ENCODE measurements at places on chromosomes 2 and 18. TPM values are rescaled to one million over a fixed set of nuclear protein-coding genes. Genes with fewer than 3 reads are reported as not detected.

GRCh38 chr2:58598171-58598570 lies 357.0 kb upstream of the FANCL start:
- H3K36me3 ChIP-seq, result no peaks in the 10 kb centered on the region
- no peaks in the 10 kb centered on the region for H3K4me1 ChIP-seq
- no peak for DNase-seq
- no peak overlapping the region for H3K4me3 ChIP-seq
- no peaks in the 10 kb centered on the region for H3K27me3 ChIP-seq

DNA sequence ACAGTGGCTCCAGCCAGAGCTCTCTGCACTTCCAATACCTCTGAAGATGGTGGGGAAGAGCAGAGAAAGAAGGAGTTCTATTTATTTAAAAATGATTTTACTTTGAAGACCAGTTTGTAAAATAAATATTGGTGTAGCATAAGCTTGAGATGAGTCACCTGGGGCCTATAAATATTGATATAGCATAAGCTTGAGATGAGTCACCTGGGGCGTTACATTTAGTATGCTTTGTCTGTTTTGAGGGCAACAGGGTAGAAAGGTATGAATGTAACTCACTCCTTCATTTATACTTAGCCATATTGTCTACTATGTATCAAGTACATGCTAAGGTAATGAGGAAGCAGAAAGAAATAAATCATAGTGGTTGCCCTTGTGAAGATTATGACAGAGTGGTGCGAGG lies 7.7 kb upstream of the SULT1C4 start:
- no peaks in the 10 kb centered on the region for H3K4me1 ChIP-seq
- no peaks in the 10 kb centered on the region for H3K27me3 ChIP-seq
- no peak for DNase-seq
- H3K4me3 ChIP-seq, result no peak overlapping the region

GRCh38 chr18:9421901-9422327 lies 53.4 kb upstream of the RALBP1 start:
- peak; percentile 2 for DNase-seq
- H3K27me3 ChIP-seq, result no peaks in the 10 kb centered on the region
- H3K4me1 ChIP-seq, result peaks cover 13% of the 10 kb centered on the region
- no peak overlapping the region for H3K27ac ChIP-seq
- H3K36me3 ChIP-seq, result no peaks in the 10 kb centered on the region

GRCh38 chr18:55246278-55246677 lies 287.0 kb upstream of the CCDC68 start:
- H3K27me3 ChIP-seq, result no peaks in the 10 kb centered on the region
- H3K27ac ChIP-seq, result no peak overlapping the region
- peaks cover 49% of the 10 kb centered on the region for H3K4me1 ChIP-seq
- H3K4me3 ChIP-seq, result no peak overlapping the region

GRCh38 chr2:98505971-98506664 lies 61.5 kb downstream of the INPP4A start:
- H3K27ac ChIP-seq, result peak overlapping the region; percentile 70
- H3K36me3 ChIP-seq, result no peaks in the 10 kb centered on the region
- H3K4me3 ChIP-seq, result no peak overlapping the region
- peaks cover 73% of the 10 kb centered on the region for H3K4me1 ChIP-seq
- no peaks in the 10 kb centered on the region for H3K27me3 ChIP-seq
- DNase-seq, result peak; percentile 30

The UGT1A10 gene
- not detected for total RNA-seq

The SKOR2 gene
- not detected for total RNA-seq

The RALBP1 gene
- total RNA-seq, result 84.7 TPM

GRCh38 chr2:68391099-68391498 lies 26.0 kb downstream of the PLEK start:
- no peak for DNase-seq
- H3K4me3 ChIP-seq, result no peak overlapping the region
- H3K27me3 ChIP-seq, result no peaks in the 10 kb centered on the region
- no peaks in the 10 kb centered on the region for H3K4me1 ChIP-seq
- no peak overlapping the region for H3K27ac ChIP-seq
- no peaks in the 10 kb centered on the region for H3K36me3 ChIP-seq

The LRRC30 gene
- not detected for total RNA-seq

GRCh38 chr2:119062652-119063051 lies 95.9 kb downstream of the C1QL2 start:
- H3K27ac ChIP-seq, result no peak overlapping the region
- no peaks in the 10 kb centered on the region for H3K27me3 ChIP-seq
- H3K4me3 ChIP-seq, result no peak overlapping the region
- no peaks in the 10 kb centered on the region for H3K36me3 ChIP-seq

GRCh38 chr2:180990337-180990736 lies 9.9 kb downstream of the UBE2E3 start:
- no peaks in the 10 kb centered on the region for H3K27me3 ChIP-seq
- no peaks in the 10 kb centered on the region for H3K4me1 ChIP-seq
- H3K27ac ChIP-seq, result no peak overlapping the region
- no peak overlapping the region for H3K4me3 ChIP-seq

- no peaks in the 10 kb centered on the region for H3K36me3 ChIP-seq
- no peak overlapping the region for H3K27ac ChIP-seq
- DNase-seq, result no peak
- H3K4me3 ChIP-seq, result no peak overlapping the region
- no peaks in the 10 kb centered on the region for H3K27me3 ChIP-seq
Observed at GRCh38 chr2:133600266-133600928, 32.1 kb upstream of the NCKAP5 start.

- DNase-seq, result peak; percentile 39
- no peak overlapping the region for H3K4me3 ChIP-seq
- H3K4me1 ChIP-seq, result no peaks in the 10 kb centered on the region
Observed at GRCh38 chr2:240796543-240797499, 23.2 kb downstream of the KIF1A start.

DNA sequence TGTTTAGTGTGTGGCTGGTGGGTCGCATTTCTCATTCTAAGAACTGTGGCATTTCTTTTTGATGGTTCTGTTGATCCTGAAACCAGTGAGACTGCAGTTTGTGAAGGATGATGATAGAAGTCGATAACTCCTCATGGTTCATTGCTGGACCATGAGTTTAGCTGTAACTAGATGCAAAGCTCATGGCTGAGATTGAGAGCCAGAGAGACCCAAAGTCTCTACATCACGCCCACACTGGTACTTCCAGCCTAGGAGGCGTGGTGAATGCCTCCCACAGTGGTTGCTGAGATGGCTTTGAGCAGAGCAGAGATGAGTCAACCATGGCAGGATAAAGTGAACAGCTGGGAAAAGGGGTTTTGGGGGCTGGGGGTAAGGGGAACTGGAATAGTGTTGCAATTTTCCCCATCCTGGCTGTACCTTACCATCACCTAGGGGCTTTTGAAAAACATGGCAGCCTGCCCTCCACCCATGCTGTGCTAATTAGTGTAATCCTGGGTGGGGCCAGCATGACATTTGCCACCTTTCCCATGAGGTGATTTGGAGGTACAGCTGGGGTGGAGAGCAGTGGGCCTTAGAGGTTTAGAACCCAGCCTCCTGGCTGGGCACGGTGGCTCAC lies 24.1 kb downstream of the INPP4A start:
- H3K4me3 ChIP-seq, result no peak overlapping the region
- H3K36me3 ChIP-seq, result no peaks in the 10 kb centered on the region
- peak; percentile 46 for DNase-seq
- H3K27me3 ChIP-seq, result no peaks in the 10 kb centered on the region
- H3K4me1 ChIP-seq, result peaks cover 59% of the 10 kb centered on the region
- no peak overlapping the region for H3K27ac ChIP-seq

- DNase-seq, result peak; percentile 61
- no peaks in the 10 kb centered on the region for H3K36me3 ChIP-seq
- no peak overlapping the region for H3K4me3 ChIP-seq
- no peaks in the 10 kb centered on the region for H3K27me3 ChIP-seq
- H3K27ac ChIP-seq, result no peak overlapping the region
Observed at GRCh38 chr2:238108423-238109183, 8.5 kb downstream of the ESPNL start.

- DNase-seq, result no peak
- no peaks in the 10 kb centered on the region for H3K36me3 ChIP-seq
Observed at GRCh38 chr2:221343524-221343923, 228.6 kb downstream of the EPHA4 start.

- no peaks in the 10 kb centered on the region for H3K36me3 ChIP-seq
- no peak overlapping the region for H3K4me3 ChIP-seq
- no peaks in the 10 kb centered on the region for H3K4me1 ChIP-seq
- no peak overlapping the region for H3K27ac ChIP-seq
- DNase-seq, result no peak
Observed at GRCh38 chr2:203659331-203660049, 46.9 kb upstream of the CD28 start.

DNA sequence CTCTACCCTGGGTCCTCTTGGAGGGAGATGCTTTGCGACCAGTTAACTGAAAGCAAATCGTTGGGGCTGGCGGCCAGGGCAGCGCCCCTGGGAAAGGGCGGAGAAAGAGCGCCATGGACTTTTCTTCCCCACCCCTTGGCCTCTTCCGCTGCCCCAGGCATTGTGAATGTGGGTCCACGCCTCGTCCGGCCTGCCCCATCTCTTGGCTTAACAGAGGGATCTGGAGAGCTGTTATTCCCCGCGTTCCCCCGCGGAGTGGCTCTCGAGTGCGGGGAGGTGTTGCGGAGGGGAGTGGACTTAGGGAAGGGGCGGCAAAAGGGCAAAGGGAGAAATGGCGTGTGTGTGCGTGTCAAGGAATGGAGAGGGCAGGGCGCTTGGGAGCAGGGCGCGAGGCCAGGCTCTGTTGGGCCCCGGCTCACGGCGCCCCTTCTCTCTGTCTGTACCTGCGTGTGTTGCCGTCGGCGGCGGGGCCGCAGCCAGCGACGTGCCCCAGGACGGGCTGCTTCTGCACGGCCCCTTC lies 6.6 kb downstream of the EMX1 start:
- H3K4me1 ChIP-seq, result peaks cover 3% of the 10 kb centered on the region
- H3K36me3 ChIP-seq, result no peaks in the 10 kb centered on the region
- peak; percentile 52 for DNase-seq
- no peak overlapping the region for H3K4me3 ChIP-seq
- peaks cover 67% of the 10 kb centered on the region for H3K27me3 ChIP-seq
- H3K27ac ChIP-seq, result no peak overlapping the region

DNA sequence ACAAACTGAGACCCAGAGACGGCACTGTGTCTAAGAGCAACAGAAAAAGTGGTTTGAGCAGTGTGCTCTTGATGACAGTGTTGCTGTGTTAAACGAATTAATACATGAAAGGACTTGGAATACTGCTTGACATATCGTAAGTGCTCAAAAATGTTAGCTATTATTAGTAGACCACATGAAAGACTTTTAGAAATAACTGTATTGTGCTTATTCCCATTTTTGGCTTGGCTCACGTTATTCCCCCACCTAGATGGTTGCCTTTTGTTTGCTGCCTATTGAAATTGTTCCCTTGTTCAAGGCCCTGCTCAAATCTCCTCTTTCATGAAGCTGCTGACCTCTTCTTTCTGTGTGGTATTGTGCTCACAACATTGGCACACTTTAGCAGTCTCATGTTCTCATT lies 27.8 kb upstream of the C2orf74 start:
- no peak overlapping the region for H3K4me3 ChIP-seq
- H3K4me1 ChIP-seq, result no peaks in the 10 kb centered on the region
- H3K36me3 ChIP-seq, result no peaks in the 10 kb centered on the region
- no peaks in the 10 kb centered on the region for H3K27me3 ChIP-seq
- H3K27ac ChIP-seq, result no peak overlapping the region

GRCh38 chr2:202817771-202818170 lies 53.8 kb downstream of the ICA1L start:
- no peaks in the 10 kb centered on the region for H3K4me1 ChIP-seq
- no peaks in the 10 kb centered on the region for H3K27me3 ChIP-seq
- H3K27ac ChIP-seq, result no peak overlapping the region

The FAM228A gene
- 2.1 TPM for total RNA-seq

- H3K27ac ChIP-seq, result no peak overlapping the region
- H3K4me1 ChIP-seq, result peaks cover 17% of the 10 kb centered on the region
- no peak for DNase-seq
- H3K4me3 ChIP-seq, result no peak overlapping the region
- H3K27me3 ChIP-seq, result no peaks in the 10 kb centered on the region
- no peaks in the 10 kb centered on the region for H3K36me3 ChIP-seq
Observed at GRCh38 chr2:11411244-11411643, 54.7 kb downstream of the E2F6 start.

- H3K4me1 ChIP-seq, result peaks cover 7% of the 10 kb centered on the region
- H3K27ac ChIP-seq, result no peak overlapping the region
- no peak overlapping the region for H3K4me3 ChIP-seq
- no peak for DNase-seq
Observed at GRCh38 chr2:155842103-155842502, 490.4 kb downstream of the NR4A2 start.

DNA sequence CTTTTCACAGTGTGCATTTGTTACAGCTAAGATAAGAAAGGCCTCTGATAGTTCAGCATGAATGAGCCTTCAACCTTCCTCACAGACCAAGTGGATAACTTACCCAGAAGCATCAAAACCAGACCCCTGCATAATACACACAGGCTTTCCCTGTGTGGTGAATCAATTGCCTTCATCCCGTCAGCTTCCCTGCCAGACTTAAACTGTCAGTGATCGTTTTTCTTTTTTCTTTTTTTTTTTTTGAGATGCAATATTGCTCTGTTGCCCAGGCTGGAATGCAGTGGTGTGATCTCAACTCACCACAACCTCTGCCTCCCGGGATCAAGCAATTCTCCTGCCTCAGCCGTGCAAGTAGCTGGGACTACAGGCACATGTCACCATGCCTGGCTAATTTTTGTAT lies 20.5 kb upstream of the SLC35F5 start:
- H3K4me3 ChIP-seq, result no peak overlapping the region
- no peaks in the 10 kb centered on the region for H3K27me3 ChIP-seq
- no peaks in the 10 kb centered on the region for H3K36me3 ChIP-seq

The SNED1 gene
- 37.1 TPM for total RNA-seq

DNA sequence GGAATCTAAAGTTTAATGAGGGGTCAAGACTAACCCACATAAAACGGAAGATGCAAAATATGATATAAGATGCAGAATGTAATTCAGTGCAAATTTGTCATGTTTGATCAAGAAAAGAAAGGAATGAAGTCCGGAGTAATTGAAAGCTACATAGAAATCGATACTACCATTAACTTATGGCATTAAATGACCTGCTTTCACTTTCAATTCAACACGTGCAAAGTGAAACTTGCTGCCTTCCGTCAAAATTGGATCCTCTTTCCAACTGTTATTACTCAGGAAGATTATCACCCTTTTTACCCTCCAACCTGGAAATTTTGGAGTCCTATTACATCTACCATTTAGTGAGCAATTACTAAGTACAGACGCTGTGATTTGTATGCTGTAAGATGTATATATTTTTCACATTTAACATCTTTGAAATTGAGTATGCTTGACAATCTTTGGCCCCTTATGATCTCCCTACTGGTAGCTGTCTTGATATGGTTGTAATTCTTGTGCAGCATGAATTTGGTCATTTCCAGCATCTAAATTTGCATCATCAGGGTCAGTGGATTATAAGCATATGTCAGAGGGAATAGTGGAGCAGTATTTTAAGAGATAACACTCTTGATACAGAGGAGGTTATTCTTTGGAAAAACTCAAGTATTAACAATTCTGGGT lies 18.6 kb downstream of the UNC80 start:
- no peaks in the 10 kb centered on the region for H3K4me1 ChIP-seq
- no peaks in the 10 kb centered on the region for H3K36me3 ChIP-seq
- DNase-seq, result no peak
- no peak overlapping the region for H3K27ac ChIP-seq
- no peak overlapping the region for H3K4me3 ChIP-seq
- no peaks in the 10 kb centered on the region for H3K27me3 ChIP-seq

The CFAP65 gene
- not detected for total RNA-seq
